Hindlimb muscle (tissue), 1 donor: ENCODE measurements at places on chromosomes 12 and 14.

GRCh38 chr14:77208291-77208978 is 26.8 kb downstream of the TMEM63C start:
- peak; percentile 72 for DNase-seq

GRCh38 chr14:52399104-52399503 is 85.0 kb downstream of the PTGER2 start:
- DNase-seq, result no peak

GRCh38 chr12:68406134-68406576 is 74.0 kb upstream of the MDM1 start:
- peak; percentile 79 for DNase-seq

GRCh38 chr14:89165189-89166181 is 251.5 kb downstream of the FOXN3 start:
- no peak for DNase-seq

GRCh38 chr14:83734431-83734830 is 1795.5 kb upstream of the FLRT2 start:
- DNase-seq, result no peak

GRCh38 chr12:132115500-132115899 is 28.6 kb downstream of the DDX51 start:
- no peak for DNase-seq

- DNase-seq, result no peak
These were observed 101.7 kb upstream of the CLEC14A start for GRCh38 chr14:38357557-38357956.

GRCh38 chr12:117035287-117035686 is 63.9 kb downstream of the TESC start:
- no peak for DNase-seq

GRCh38 chr12:98578821-98579220 is 14.7 kb upstream of the SLC25A3 start:
- DNase-seq, result no peak

GRCh38 chr12:70966046-70966445 is 45.5 kb upstream of the PTPRR start:
- DNase-seq, result no peak

- peak; percentile 79 for DNase-seq
These were observed 51.0 kb upstream of the SRSF5 start for GRCh38 chr14:69715725-69716477.

GRCh38 chr14:93619176-93619793 is 169.0 kb downstream of the PRIMA1 start:
- peak; percentile 19 for DNase-seq

- DNase-seq, result peak; percentile 8
These were observed 25.6 kb upstream of the KRAS start for GRCh38 chr12:25276199-25276937.

DNA sequence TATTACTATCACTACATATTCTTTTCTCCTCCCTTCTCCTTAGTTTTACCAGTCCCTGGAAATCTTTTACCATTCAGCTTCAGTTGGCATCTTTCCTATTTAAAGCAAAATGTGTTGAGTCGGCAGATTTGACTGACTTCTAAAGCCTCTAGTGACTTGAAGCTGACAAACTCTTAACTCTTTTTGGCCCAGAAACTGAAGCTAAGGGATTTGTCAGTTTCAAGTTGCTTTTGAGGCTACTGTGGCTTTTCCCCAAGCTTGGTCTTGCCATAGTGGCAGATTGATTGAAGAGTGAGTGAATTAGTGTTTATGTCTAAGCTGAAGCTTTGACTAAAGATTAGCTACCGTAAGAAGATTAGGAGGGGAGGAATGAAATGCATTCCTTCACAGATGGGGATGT is 104.0 kb downstream of the ETNK1 start:
- DNase-seq, result no peak

DNA sequence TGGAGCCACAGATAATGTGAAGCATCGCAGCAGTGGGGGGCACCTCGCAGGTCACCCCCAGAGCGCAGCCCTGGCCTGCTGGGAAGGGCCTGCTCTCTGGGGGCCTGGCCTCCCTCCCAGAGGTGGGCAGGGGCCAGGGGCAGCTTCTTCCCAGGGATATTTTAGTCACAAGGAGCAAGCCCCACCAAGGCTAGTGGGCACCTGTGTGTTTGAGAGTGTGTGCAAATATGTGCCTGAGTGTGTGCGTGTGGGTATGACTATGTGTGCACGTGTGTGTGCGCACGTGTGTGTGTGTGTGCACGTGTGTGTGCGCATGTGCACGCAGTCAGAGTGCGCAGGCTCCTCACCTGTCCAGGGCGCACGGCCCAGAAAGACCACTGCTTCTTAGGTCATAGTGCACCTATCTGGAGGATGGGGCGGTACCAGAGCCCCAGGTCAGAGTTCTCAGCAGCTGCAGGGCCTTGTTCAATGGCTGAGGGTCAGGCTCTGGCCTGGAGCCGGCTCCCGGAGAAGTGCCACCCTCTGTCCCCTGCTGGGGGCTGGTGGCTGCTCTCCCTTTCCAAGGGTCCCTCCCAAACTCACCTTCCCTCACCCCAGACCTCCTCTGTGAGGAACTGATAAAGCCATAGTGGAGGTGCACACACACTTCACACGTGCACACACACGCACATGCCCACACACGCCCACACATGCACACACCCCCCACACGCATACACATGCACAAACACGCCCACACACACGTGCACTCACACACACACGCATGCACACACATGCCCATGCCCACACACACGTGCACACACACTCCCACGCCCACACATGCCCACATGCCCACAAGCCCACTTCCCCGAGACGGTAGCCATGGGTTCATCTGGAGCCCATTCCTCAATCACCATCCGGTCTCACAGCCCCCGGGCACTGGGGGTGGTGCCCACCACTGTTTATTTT is 128.5 kb downstream of the KIF26A start:
- DNase-seq, result no peak

- DNase-seq, result no peak
These were observed 65.2 kb upstream of the CNOT2 start for GRCh38 chr12:70178038-70178437.

GRCh38 chr12:127588249-127588648 is 678.7 kb upstream of the TMEM132C start:
- DNase-seq, result peak; percentile 29

- peak; percentile 95 for DNase-seq
These were observed 175.3 kb downstream of the TSPAN9 start for GRCh38 chr12:3252450-3252891.

GRCh38 chr14:58778202-58778601 is 140.4 kb downstream of the DACT1 start:
- DNase-seq, result no peak

- no peak for DNase-seq
These were observed 220.1 kb downstream of the GALC start for GRCh38 chr14:87772854-87773253.

DNA sequence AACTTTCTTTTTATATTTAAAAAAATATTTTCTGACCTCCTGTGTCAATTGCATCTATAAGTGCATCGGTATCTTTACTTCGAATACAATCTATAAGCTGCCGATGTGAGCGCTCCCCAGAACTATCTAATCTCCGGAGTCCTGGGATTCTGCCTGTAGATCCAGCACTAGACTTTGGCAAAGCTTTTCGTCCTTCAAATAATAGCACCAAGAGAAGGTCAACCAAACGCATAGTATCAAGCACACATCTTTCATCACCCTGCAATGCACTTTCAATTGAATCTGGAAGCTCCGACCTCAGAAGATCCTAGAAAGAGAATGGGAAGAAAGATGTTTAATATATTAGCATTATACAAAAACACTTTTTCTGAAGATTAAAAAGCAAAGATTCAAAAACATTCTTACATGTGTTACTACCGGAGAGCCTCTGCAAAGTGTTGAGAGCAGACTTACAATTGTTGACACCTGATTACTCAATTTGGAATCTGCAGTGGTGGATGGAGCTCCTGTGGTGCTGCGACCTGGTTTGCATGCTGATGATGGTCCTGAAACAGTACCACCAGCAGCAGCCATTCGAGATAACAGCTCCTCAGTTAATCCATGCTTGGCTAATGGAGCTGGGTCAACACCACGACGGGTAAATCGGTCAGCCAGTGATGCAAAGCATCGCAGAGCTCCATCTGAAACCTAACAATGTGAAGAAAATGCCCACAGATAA is 34.3 kb downstream of the HECTD1 start:
- DNase-seq, result no peak

- DNase-seq, result no peak
These were observed 5.5 kb downstream of the PABPN1 start for GRCh38 chr14:23326491-23327332.

GRCh38 chr12:117350140-117350539 is 11.3 kb downstream of the NOS1 start:
- DNase-seq, result no peak

- DNase-seq, result no peak
These were observed 35.2 kb downstream of the KLRG1 start for GRCh38 chr12:9024512-9024911.

DNA sequence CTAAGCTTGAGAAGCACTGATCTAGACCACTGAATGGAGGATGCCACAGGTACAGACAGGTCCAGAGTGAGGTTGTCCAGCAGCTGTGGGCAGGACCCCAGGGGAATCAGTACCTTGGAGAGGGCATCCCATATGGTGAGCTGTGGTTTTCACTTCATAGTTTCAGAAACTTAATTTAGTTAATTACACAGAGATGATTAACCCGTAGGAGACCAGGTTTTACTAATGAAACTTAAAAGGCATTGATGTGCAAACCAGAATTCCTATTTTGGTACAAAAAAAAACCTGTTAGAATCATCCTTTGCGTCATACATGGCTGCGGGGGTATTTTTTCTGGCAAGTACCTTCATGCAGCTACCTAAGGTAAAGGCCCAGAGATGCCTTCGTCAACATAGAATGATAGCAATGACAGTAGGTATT is 159.3 kb downstream of the DACT1 start:
- DNase-seq, result no peak

GRCh38 chr14:33689680-33690079 is 261.2 kb downstream of the EGLN3 start:
- DNase-seq, result no peak

DNA sequence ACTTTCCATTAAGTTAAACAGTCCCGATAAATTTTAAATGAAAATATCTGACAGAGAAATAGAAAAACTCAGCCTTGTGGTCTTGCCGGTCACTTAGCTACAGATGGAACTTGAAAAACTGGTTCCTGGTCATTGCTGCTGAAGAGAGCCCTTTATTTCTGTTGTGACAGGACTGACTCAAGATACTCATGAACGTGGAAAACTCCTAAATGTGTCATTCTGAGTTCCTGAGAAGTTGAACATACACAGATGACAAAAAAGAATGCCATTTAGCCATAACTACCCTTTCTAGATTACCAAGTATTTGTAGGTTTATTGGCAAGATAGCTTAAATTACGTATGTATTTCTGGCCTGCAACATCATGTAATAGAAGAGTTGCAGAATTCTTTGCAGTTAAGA is 134.2 kb downstream of the HMGA2 start:
- no peak for DNase-seq

GRCh38 chr12:52057638-52058576 is 6.7 kb downstream of the NR4A1 start:
- no peak for DNase-seq

DNA sequence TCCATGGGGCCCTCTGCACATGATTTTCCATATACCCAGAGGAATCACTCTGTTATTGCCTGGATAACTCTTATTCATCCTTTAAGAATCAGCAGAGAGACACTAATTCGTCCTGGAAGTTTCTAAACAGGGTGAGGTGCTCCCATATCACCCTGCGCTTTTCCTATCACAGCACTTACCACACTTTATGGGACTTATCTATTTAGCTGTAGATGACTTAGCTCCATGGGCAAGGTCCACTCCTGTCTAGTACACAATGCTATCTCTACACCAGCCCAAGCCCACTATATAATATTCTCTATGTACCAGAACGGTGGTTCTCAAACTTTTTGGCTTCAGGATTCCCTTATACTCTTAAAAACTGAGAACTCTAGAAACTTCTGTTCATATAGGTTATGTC is 111.7 kb downstream of the EFCAB11 start:
- DNase-seq, result no peak

DNA sequence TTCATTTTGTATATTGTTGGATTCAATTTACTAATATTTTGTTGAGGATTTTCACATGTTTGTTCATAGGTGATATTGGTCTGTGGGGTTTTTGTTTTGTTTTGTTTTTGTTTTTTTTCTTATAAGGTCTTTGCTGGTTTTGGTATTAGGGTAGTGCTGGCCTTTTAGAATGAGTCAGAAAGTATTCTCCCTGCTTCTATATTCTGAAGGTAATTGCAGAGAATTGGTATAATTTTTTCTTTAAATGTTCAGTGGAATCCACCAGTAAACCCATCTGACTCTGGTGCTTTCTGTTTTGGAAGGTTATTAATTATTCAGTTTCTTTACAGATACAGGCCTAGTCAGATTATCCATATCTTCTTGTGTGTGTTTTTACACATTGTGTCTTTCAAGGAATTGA is 8.9 kb downstream of the TOGARAM1 start:
- DNase-seq, result no peak

GRCh38 chr14:60327447-60328331 is 78.7 kb downstream of the PPM1A start:
- peak; percentile 32 for DNase-seq

DNA sequence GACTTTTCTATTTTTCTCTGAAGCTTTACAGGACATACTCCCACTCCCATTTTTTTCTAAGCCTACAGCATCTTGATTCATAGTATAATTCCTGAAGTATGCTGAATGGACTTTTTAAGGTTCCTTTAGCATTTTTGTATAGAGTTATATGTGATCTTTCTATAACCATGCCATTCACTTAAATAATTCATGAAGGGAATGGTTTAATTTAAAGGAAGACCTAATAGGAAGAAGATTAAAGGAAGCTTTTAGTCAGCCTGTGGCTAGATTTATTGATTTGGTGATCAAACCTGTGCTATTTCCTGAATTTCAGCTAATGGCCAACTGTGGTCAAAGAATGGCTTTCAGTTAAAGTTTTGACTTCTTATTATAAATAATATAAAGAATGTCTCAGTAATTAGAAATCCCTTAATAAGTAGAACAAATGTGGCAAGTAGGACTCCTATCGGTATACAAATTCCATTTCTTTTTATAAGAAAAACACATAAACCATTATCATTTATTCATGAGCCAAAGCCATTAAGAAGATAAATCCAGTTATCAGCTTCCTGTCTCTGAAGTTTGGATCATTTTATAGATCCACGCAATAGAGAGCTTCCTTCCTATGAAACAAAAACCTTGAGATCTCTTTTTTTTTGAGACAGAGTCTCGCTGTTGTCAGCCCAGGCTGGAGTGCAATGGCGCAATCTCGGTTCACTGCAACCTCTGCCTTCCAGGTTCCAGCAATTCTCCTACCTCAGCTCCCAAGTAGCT is 4.0 kb upstream of the MAPK1IP1L start:
- DNase-seq, result no peak
